ENCODE measurements at places on chromosomes 7 and 10.

- DNase-seq = no peak
These were observed 34.3 kb upstream of the HERPUD2 start for GRCh38 chr7:35729061-35729783.

GRCh38 chr7:149811221-149811620, 27.0 kb upstream of the ZNF862 start:
- no peak for DNase-seq

- DNase-seq = no peak
These were observed 268.8 kb downstream of the PLXNA4 start for GRCh38 chr7:132307465-132307864.

DNA sequence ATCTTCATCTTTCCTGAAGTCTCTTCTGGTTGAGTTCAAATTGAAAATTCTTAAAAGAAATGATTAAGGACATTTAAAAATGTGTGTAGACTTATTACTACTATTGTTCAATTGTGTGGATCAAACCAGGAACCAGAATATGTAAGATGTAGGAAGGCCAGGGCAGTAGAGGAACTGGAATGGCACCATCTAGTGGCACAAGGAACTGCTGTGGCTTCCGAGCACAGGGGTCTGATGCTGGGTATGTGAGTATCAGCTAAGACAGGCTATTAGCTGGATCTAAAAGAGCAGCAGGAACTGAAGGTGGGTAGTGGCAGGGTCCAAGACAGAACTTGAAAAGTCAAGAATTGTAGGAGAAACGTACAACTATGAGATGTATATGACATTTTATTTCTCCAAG, 247.3 kb downstream of the SEMA3A start:
- DNase-seq = no peak

GRCh38 chr10:93871671-93872204, 22.0 kb upstream of the SLC35G1 start:
- DNase-seq = no peak

- no peak for DNase-seq
These were observed 62.6 kb downstream of the IKZF1 start for GRCh38 chr7:50367100-50367499.

DNA sequence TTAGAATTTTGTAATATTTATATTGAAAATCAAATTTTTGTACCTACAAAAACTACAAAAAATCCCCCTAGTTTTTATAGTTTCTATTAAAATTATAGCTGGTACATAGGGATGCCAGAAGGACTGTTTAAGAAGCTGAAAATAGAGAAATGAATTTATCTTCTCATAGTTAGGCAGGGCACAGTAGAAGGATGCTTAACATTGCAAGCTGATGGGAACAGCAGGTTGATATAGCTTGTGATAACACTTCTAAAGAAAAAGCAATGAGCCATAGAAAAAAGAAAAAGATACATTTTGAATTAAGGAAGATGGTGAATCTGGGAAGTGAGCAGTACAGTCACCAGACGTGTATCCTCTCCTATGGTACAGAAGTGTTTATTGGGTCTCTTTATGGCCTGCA, 32.0 kb downstream of the PTEN start:
- no peak for DNase-seq

- no peak for DNase-seq
These were observed 20.8 kb upstream of the JCAD start for GRCh38 chr10:30080161-30080560.

DNA sequence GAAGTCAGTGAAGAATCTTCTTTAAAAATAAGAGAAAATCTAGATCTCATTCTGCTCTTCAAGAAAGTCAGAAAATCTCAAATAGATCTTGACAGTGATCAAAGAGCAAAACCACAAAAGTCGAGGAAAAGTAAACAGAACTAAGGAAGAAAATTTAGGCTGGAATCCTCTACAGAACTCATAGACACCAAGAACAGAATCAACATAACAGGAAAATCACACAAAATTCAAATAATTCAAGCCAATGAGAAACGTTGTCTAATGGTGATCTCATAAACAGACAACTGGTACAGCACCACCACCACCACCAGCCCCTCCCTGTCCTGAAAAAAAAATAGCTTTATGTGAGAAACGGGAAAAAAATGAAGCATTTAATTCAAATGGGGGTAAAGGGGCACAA, 6.9 kb downstream of the ITGB1 start:
- DNase-seq = no peak

DNA sequence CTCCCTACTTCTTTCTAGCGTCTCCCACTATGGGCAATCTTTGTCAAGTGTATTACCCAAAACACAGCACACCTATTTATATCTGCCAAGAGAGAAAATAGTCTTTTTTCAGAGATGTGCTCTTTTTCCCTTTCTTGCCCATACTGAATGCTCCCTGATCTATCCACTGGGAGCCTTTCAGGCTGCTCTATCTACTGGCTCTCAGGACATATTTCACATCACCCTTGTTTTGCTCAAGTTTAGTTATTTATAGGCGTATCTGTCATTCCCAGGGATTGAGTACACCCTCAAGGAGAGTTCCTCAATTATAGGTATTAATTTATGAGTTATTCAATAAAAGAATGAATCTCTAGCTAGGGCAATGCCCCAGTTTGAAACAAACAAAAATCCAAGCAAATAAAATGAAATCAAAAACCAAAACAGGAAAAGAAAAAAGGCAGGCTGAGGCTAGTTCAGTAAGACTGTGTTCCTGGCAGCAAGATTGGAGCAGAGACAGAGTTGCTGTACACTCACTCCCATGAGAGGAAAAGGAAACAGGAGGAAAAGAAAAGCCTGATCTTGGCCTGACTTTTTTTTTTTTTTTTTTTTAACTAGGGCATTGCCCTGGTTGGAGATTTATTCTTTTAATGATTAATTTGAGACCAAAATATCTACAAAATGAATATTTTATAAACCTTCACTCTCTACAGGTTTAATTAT, 665.9 kb upstream of the PCDH15 start:
- DNase-seq = no peak

GRCh38 chr7:68866200-68866570, 732.1 kb upstream of the AUTS2 start:
- DNase-seq = no peak

DNA sequence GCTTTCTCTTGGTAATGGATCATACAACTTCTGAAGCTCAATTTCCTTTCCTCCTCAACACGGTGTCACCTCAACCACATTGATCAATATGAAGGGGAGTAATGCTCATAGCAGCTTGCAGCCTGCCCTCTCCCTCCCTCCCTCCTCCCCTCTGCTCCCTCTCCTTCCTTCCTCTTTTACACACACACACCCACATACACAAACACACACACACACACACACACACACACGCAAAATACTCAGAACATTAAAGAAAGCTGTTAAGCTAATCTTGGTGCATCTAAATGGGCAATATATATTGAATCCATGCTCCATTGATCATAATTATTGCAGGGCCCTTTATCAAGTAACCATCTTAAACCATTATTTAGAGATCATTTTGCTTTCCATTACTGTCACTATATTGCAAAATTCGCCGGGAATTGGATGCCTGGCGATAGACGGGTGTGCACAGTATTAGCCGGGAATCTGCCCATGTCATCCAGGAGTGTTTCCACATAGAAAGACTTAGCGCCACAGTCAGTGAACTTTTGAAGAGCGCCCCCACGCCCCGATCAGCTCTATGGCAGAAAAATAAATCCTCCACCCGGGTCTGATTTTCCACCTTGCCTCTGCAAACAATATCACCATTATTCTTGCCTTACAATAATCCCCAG, 122.0 kb downstream of the PRLHR start:
- no peak for DNase-seq

GRCh38 chr7:87564296-87564963, 36.3 kb downstream of the ABCB1 start:
- peak; percentile 18 for DNase-seq

DNA sequence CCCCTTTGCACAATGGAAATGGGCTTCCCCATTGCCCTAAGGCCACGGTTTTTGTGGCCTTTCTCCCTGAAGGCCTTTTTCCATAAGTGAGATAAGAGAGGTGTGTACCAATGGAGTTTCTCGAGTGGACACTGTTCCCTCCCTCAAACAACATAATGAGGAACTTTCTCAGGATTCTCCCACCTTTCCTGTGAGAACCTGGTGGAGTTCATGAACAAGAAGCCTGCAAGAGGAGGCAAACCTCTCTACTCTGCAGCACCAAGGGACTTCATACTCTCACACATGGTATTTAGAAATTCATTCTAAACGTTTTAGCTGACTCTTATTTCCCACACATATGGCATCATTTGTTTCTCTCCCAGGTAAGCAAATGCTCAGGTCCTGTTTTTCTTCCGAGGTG, 7.3 kb upstream of the RBM33 start:
- DNase-seq = no peak

GRCh38 chr7:34168013-34168412, 262.7 kb downstream of the BMPER start:
- DNase-seq = no peak

DNA sequence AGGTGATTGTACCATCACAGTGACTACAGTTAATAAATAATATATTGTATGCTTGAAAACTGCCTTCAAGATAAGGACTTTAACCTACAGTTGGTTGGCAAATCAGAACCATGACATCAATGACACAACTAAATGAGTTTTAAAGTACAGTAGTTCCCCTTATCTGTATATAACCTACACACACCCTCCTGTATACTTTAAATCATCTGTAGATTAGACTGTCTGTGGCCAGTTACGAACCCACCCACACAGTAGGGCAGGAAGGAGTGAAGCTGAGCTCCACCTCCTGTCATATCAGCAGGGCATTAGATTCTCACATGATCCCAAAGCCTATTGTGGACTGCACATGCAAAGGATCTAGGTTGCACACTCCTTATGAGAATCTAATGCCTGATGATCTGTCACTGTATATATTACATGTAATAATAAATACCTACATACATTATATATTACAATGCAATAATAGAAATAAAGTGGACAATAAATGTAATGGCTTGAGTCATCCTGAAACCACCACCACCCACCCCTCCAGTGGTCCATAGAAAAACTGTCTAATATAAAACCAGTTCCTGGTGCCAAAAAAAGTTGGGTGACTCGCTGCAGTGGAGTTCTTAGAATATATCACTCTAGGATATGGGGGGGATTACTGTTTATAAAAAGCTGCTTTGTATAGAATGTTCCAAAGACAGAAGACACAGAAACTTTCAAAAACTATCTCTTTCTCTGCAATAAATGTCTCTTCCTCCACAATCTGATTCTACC, 5.6 kb downstream of the TPK1 start:
- no peak for DNase-seq

DNA sequence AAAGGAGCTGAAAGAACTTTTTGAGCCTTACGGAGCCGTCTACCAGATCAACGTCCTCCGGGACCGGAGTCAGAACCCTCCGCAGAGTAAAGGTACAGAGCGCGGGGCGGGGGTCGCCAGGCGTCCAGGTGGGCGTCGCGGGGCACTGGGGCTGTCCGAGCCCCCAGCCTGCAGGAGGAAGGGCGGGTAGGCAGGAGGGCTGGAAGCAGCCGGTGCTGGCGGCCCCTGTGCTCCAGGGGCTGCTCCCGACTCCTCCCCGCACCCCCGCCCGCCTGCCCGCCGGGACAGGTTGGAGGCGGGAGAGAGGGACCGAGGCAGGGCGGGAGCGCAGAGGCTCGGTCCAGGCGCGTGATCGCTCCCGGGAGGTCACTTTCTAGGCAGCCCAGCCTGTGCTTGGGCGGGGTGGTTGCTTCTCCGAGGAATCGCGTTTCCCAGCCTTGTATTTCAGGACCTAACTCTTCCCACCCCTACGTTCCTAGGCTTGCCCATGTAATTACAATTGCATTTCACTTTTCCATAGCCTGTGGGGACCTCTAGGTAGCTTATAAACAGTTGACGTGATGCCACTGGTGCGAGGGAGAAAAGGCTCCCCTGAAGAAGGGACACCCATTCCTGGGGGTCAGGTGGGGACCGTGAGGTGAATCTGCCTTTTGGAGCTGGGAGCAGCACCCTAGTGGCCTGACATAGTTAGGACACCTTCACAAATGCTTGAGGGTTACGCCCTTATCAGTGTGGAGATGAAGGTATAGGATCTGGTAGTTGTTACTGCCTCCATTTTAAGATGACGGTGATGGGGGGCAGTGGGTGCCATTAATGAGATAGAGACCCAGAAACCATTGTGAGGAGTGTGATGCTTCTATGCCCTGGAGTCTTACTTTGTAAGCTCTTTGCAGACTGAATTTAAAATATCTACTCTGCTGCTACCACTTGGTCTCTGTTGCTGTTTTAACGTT, 148.2 kb downstream of the CELF2 start:
- DNase-seq = peak; percentile 77

DNA sequence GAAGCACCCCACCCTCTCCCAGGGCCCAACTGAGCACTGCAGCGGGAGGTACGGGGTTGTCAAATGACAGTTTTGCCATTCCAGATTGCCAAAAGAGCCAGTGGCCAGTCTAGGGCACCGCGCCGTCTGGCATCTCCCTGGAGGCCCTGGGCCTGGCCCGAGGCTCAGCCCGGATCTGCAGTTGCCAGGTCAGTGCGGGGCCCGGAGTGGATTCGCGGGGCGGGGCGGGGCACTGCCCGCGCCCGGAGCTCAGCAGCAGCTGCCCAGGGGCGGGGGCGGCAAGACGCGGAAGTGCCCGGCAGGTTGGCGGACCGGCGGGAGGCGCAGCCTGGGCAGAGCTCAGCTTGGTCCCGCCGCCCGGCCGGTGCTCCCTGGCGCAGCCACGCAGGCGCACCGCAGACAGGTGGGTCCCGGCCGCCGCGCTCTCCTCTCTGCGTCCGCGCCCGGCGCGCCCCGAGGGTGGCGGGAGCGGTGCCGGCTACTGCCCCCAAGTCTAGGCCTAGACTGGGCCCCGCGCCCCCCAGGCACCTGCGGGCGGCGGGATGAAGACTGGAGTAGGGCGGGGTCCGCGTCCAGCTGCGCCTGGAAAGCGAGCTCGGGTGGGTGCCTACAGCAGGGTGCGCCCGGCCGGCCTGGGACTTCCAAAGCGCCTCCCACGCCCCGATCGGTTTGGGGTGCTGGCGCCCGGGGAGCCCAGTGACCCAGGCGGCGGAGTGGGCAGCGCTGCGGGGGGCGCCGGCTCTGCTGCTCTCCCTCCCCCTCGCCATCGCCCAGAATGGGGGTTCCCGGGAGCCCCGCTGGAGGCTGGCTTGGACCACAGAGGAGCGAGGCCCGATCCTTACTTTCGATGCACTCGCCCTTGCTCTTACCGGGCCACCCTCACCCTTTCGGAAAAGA, at the start of gene IRF5:
Gene IRF5 (plus strand): TSS at position 281 of the 897 bp plus-strand sequence. CDS start 4,155 bp downstream, outside the sequence.
- DNase-seq = no peak

DNA sequence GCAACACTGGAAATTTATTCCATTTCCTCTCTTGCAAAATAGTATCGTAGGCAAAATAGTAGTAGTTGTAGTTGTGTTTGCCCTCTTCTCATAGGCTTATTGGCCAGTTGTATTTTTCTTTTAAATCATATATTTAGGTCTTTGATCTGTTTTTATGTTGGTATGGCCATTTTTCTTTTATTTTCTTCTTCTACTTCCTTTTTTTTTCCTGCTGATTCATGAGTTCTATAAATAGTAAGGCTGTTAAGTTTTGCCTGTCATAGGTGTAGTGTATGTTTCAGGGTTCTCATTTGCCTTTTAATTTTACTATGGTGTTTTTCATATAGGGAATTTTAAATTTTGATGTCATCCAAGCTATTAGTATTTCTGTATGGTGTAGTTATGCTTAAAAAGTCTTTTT, 25.4 kb upstream of the MRC1 start:
- no peak for DNase-seq

DNA sequence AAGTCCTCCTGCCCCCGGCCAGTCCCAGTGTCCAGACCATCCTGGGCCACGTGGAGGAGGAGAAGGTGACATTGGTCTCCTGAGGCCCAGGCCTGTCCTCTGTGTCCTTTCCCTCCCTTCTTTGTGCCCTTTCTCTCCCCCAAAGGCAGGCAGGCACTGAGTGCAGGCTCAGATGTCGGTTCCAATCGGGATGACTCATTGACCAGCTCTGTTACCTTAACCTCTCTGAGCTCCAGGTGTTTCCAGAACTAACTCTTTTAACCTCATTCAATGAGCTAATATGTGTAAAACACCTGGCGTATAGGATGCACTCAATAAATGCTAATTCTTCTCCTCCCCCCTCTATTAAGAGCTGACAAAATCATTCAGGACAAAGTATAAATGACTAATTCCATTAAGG, 25.7 kb downstream of the MACROH2A2 start:
- DNase-seq = no peak

Data from thymus (tissue), 14 donors.